Peyer's patch (tissue), 4 donors: ENCODE measurements at places on chromosomes 4 and X.

- no peaks in the 10 kb centered on the region for H3K36me3 ChIP-seq
- no peak overlapping the region for H3K27ac ChIP-seq
- no peaks in the 10 kb centered on the region for H3K4me1 ChIP-seq
- no peak overlapping the region for H3K4me3 ChIP-seq
- no peaks in the 10 kb centered on the region for H3K27me3 ChIP-seq
- no peak for DNase-seq
Measured at GRCh38 chr4:34850968-34851367, 1393.3 kb downstream of the ARAP2 start.

DNA sequence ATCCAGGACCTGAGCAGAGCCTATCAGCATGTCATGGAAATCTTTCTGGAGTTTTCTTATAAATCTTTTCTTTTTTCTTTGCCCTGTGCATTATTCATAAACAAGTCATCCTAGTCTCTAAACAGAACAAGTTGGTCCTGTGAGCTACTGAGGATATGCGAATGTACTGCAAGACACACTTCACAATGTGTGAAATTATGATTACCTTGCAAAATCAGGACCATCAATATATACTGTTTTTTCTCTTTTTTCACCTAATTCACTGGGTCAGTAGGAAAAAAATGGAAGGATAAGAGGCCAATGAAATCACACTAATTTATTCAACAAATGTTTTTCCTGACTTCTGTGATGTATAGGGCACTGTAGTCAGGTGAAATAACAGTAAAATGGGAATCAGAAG is 14.4 kb upstream of the SORBS2 start:
- no peak overlapping the region for H3K27ac ChIP-seq
- H3K27me3 ChIP-seq: no peaks in the 10 kb centered on the region
- H3K4me3 ChIP-seq: no peak overlapping the region
- no peaks in the 10 kb centered on the region for H3K4me1 ChIP-seq

- H3K27me3 ChIP-seq: no peaks in the 10 kb centered on the region
- no peak overlapping the region for H3K4me3 ChIP-seq
- H3K4me1 ChIP-seq: no peaks in the 10 kb centered on the region
Measured at GRCh38 chrX:134537179-134537955, 77.4 kb downstream of the HPRT1 start.

DNA sequence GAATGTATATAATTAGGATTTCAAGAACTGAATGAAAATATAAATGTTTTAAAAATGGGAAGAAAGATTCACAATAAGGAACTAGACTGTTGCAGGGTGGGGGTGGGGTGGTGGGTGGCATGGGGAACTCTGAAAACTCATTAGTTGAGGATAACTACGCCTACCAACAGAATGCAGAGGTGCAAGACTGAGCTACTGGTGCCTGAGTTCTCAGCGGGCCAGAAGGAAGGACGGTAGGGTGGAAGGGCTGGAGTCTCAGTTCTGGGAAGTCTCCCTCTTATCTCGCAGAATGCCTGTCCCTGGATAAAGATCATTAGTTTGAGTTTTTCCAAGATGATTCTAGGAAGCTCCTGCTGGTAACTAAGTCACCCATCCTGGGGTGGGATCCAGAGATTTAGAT is 1.3 kb upstream of the SOD3 start:
- H3K27ac ChIP-seq: peak overlapping the region; percentile 38
- H3K36me3 ChIP-seq: no peaks in the 10 kb centered on the region
- no peaks in the 10 kb centered on the region for H3K4me1 ChIP-seq
- H3K4me3 ChIP-seq: no peak overlapping the region
- no peaks in the 10 kb centered on the region for H3K27me3 ChIP-seq

GRCh38 chrX:115940348-115940747 is 230.2 kb upstream of the AGTR2 start:
- no peak for DNase-seq
- no peaks in the 10 kb centered on the region for H3K36me3 ChIP-seq
- no peak overlapping the region for H3K4me3 ChIP-seq
- no peaks in the 10 kb centered on the region for H3K27me3 ChIP-seq
- no peaks in the 10 kb centered on the region for H3K4me1 ChIP-seq

- H3K27ac ChIP-seq: no peak overlapping the region
- no peaks in the 10 kb centered on the region for H3K27me3 ChIP-seq
- H3K4me3 ChIP-seq: no peak overlapping the region
- no peak for DNase-seq
- H3K36me3 ChIP-seq: no peaks in the 10 kb centered on the region
Measured at GRCh38 chr4:152943672-152944071, 7.5 kb downstream of the FHDC1 start.

- DNase-seq: no peak
- no peaks in the 10 kb centered on the region for H3K36me3 ChIP-seq
- no peak overlapping the region for H3K27ac ChIP-seq
- H3K4me3 ChIP-seq: no peak overlapping the region
Measured at GRCh38 chr4:159639671-159640323, 536.9 kb downstream of the RAPGEF2 start.

GRCh38 chr4:121648516-121648915 is 48.3 kb downstream of the ANXA5 start:
- no peaks in the 10 kb centered on the region for H3K36me3 ChIP-seq
- H3K27me3 ChIP-seq: no peaks in the 10 kb centered on the region
- no peak overlapping the region for H3K27ac ChIP-seq
- H3K4me3 ChIP-seq: no peak overlapping the region
- DNase-seq: no peak

DNA sequence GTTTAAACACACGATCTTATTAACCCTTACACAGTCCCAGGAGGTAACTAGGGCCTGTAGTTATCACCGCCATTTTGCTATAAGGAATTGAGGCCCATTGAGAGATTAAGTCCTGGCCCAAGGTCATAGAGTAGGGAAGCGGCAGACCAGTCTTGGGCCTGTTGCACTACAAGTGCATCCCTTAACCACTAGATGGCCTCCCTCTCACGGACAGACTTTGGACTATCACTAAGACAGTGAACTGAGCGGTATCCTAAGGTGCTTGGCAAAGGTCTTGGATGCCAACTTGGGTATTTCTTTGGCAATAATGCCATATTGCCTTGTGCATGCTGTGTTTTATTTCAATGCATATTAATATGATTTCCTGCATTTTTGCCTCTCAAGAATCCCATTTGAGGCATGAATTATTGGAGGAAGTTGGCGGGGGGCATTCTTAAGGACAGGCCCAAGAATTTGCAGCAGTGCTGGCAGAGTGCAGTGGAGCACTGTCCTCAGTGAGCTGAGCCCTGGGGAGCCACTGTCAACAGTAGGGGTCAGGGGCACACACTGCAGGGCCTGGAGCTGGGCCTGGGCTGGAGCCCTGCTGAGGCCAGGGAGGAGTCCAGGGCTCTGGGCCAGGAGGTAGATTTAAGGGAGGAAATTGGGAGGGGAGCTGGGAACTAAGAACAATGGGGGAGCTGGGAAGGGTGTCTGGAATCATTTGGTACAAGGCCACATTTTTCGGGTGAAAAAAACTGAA is 147.4 kb downstream of the SMIM20 start:
- no peaks in the 10 kb centered on the region for H3K27me3 ChIP-seq
- no peaks in the 10 kb centered on the region for H3K36me3 ChIP-seq
- H3K4me1 ChIP-seq: no peaks in the 10 kb centered on the region
- no peak for DNase-seq

GRCh38 chr4:168248176-168248710 is 70.3 kb downstream of the DDX60 start:
- no peak for DNase-seq
- no peak overlapping the region for H3K4me3 ChIP-seq
- no peak overlapping the region for H3K27ac ChIP-seq
- H3K36me3 ChIP-seq: no peaks in the 10 kb centered on the region

DNA sequence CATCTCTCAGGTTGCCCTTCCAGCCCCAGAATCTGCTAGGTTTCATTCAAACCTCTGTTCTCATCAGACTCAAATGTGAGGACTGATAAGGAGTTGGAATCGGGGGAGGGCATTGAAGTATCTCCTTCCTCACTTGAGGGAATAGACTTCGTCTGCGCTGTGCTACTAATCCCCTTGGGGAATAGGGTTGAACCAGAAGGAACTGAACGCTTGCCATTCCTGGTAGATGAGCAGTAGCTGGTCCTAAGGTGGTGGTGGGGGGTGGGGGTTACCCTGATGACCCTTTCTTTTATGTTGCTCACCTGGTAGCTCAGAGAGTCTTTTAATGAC is 692 bp upstream of the SLC9A7 start:
- H3K36me3 ChIP-seq: no peaks in the 10 kb centered on the region
- no peak for DNase-seq
- no peaks in the 10 kb centered on the region for H3K4me1 ChIP-seq
- H3K4me3 ChIP-seq: peak overlapping the region; percentile 55
- no peak overlapping the region for H3K27ac ChIP-seq

DNA sequence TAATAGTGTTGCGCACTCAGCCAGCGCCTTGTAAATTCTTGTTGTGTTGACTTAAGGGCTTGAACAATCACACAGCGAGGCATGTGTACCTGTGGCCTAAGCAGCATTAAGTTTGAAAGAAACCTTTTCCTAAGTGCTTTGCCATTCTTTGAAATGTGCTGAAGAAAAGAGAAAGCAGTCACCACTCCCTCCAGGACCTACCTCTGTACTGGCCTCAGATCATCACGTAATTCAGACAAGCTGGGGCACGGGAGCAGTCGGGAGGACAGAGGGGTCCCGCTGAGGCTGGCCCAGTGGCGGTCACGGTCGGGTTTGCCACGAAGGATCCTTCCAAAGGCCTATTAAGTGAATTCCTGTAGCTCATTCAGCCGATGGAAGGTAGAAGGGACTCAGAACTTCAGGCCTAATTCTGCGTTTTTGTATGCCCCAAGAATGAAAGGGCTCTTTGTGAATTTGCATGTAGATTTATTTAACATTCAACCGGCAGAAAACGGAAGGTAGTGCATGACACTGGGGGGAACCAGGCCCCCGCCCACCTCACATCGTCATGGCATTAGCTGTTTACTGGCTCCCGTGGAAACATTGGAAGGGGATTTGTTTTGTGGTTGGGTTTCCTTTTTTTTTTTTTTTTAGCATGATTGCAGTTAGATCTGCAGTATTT is 106.3 kb downstream of the TRAPPC11 start:
- peak overlapping the region; percentile 45 for H3K27ac ChIP-seq
- no peaks in the 10 kb centered on the region for H3K4me1 ChIP-seq
- DNase-seq: no peak
- no peaks in the 10 kb centered on the region for H3K36me3 ChIP-seq
- no peaks in the 10 kb centered on the region for H3K27me3 ChIP-seq

- no peak overlapping the region for H3K27ac ChIP-seq
- no peaks in the 10 kb centered on the region for H3K4me1 ChIP-seq
- no peak overlapping the region for H3K4me3 ChIP-seq
- no peak for DNase-seq
- H3K36me3 ChIP-seq: no peaks in the 10 kb centered on the region
- H3K27me3 ChIP-seq: no peaks in the 10 kb centered on the region
Measured at GRCh38 chr4:123593655-123594054, 197.1 kb downstream of the SPRY1 start.

DNA sequence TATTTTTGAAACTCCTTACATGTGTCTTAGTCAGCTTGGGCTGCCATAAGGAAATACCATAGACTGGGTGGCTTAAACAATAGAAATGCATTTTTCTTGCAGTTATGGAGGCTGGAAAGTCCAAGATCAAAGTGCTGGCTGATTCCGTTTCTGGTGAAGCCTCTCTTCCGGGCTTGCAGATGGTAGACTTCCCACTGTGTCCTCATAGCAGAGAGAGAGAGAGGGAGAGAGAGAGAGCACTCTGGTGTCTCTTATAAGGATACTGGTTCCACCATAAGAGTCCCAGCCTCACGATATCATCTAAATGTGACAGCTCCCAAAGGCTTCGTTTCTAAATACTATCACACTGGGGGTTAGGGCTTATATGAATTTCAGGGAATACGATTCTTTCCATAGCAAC is 39.7 kb downstream of the ENPEP start:
- H3K36me3 ChIP-seq: no peaks in the 10 kb centered on the region
- H3K4me3 ChIP-seq: peak overlapping the region; percentile 48
- H3K4me1 ChIP-seq: no peaks in the 10 kb centered on the region
- no peak for DNase-seq
- H3K27ac ChIP-seq: no peak overlapping the region

DNA sequence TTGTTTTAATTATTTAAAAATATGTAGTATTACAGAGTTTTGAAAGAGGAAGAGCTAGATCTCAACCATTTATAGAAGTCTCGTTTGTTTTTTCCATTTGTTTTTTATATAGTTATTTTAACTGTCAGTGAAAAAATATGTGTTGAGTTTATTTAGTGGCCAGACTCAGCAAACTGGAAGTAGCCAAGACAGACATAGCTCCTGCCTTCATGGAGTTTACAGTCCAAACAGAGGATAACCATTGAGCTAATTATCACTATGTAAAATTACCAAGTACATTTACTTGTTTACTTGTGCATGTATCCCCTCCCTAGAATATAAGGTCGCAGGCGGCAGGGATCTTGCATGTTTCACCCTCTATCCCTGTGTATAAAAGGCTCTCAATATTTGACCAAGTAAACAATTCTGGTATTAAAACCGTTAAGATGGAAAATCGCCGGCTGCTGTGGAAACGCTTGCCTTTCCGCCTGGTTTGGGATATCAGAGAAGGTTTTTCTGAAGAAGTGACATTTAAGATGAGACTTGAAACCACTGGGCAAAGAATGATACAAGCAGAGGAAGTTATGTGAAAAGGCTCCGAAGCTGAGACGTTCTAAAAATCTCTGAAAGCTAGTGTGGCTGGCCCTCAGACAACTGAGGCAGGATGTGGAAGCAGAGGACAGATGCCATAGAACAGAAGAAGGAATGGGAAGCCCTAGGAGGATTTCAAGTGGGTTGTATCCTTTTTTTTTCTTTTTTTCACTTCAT is 1.3 kb upstream of the CCNI start:
- H3K27ac ChIP-seq: peak overlapping the region; percentile 100
- no peaks in the 10 kb centered on the region for H3K27me3 ChIP-seq
- no peaks in the 10 kb centered on the region for H3K36me3 ChIP-seq
- H3K4me3 ChIP-seq: peak overlapping the region; percentile 95

DNA sequence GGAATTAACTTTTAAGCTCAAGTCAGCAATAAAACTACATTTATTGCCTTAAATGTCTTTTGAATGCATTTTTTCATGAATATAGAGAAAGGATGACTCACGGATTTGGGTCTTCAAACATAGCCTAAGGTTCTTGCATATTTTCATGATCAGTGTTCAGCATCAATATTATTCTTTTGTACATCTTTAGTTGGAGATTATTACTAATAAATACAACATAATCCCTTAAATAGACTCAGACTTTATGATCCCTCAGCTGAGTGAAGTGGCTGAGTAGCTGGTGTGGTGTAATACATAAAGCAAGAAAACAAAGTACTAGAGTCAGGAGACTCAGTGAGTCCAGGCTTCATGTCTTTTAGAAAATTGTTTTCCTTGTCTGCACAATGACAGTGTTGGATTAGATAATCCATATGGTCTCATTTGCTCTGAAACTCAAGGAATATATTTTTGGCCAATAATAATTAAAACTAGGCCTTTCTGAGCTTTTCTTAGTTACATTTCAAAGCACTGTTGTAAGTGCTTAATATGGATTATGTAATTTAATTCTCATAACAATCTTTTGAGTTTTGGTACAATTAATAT is 78.3 kb upstream of the UNC5C start:
- no peaks in the 10 kb centered on the region for H3K27me3 ChIP-seq
- no peak overlapping the region for H3K27ac ChIP-seq
- no peak for DNase-seq

- H3K4me1 ChIP-seq: no peaks in the 10 kb centered on the region
- H3K4me3 ChIP-seq: no peak overlapping the region
- H3K27ac ChIP-seq: no peak overlapping the region
- no peaks in the 10 kb centered on the region for H3K27me3 ChIP-seq
- H3K36me3 ChIP-seq: no peaks in the 10 kb centered on the region
- DNase-seq: no peak
Measured at GRCh38 chrX:31061091-31061490, 10.8 kb downstream of the FTHL17 start.

GRCh38 chrX:46737462-46737861 is 21.5 kb downstream of the SLC9A7 start:
- H3K4me3 ChIP-seq: no peak overlapping the region
- no peak overlapping the region for H3K27ac ChIP-seq
- no peaks in the 10 kb centered on the region for H3K4me1 ChIP-seq
- H3K36me3 ChIP-seq: no peaks in the 10 kb centered on the region
- DNase-seq: no peak
